ENCODE measurements at places on chromosomes 11 and 22.
A peak's percentile ranks its signal among the peaks of the same experiment; 100 is the strongest.

DNA sequence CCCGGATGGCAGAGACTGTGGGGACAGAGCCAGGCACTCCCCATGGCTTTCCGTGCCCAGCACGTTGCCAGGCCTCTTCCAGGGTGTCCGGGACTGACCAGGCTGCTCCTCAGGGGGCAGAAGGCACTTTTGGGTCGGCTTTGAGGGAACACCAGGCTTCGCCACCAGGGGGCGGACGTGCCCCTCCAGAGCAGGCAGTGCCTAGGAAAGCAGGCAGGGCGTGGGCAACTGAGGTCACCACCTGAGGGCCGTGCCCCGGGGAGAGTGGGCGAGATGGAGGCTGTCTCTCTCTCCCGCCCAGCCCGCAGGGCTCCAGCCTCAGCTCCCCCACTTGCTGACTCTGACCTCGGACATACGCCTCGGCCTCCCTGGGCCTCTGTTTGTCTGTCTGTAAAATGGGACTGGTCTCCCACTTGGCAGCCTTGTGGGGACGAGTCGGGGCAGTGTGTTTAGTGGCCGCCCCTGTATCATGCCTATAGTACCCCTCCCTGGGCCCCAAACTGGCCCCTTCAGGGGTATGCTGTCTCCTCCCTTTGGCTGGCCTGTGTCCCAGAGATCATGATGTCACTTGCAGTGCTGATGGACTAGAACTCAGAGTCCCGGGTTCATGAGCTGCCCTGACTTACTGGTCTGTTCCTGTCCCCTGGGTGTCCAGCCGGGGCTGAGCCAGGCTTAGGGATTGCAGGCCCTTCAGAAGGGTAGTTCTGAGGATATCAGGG is 4.4 kb upstream of the PRR5 start:
- peak; percentile 41 for DNase-seq

- DNase-seq = no peak
These were observed 7.9 kb upstream of the IGLL5 start for GRCh38 chr22:22879675-22880155.

- no peak for DNase-seq
These were observed 12.0 kb upstream of the TBC1D22A start for GRCh38 chr22:46750530-46750800.

- DNase-seq = no peak
These were observed 37.0 kb upstream of the CECR2 start for GRCh38 chr22:17332109-17332800.
